Tibial artery (tissue), 4 donors: ENCODE measurements at places on chromosomes 4 and X.
A peak's percentile ranks its signal among the peaks of the same experiment; 100 is the strongest.

- DNase-seq, result no peak
Observed at GRCh38 chrX:134718966-134719317, 60.7 kb upstream of the PLAC1 start.

- no peak for DNase-seq
Observed at GRCh38 chrX:72295745-72296144, 10.0 kb downstream of the CITED1 start.

DNA sequence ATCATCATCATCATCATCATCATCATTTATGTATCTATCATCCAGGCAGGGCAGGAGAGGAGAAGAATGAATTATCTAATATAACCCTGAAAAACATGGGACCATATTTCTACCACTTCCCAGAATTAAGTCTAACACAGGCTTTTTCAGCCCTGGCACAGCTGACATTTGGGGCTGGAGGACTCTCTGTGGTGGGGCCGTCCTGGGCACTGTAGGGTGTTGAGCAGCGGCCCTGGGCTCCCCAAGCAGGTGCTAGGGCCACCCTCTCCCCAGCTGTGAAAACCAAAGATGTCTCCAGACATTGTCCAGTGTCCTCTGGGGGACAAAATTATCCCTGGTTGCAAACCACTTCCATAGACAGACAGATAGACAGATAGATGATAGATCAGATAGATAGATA, 288.4 kb downstream of the CRLF2 start:
- DNase-seq, result peak; percentile 47

DNA sequence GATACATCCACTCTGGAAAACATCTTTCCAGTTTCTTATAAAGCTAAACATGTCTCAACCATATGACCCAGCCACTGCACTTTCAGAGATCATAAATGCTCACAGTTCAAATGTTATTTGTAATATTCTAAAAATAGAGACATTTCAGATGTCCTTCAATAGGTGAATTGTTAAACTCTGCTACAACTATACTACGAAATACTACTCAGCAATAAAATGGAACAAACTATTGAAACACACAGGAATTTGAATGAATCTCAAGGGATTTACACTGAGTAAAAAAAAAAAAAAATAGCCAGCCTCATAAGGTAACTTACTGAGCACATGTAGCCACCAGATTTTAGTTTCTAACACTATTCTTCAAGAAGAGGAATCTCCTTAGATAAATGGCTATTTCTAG, 253.9 kb downstream of the PCDH18 start:
- no peak for DNase-seq

GRCh38 chr4:116839826-116840225, 245.6 kb downstream of the TRAM1L1 start:
- no peak for DNase-seq

DNA sequence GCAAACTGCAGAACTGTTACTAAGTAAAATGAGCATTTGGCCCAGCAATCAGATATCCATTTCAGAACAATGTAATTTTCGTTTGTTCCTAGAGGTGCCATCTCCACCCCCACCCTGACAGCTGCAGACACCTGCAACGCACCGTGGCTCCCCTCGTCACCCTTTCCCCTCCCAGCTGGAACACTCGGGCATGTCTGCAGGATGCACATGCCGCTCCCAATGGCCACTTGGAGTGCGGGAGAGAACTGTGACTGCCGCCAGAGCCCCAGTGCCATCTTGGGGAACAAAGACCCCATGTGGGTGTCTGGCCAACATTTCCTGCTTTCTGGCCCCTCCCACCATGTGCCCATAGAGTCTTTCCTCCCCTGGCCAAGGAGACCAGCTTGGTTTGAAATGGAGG, 436.2 kb downstream of the PCDH10 start:
- DNase-seq, result no peak

- no peak for DNase-seq
Observed at GRCh38 chrX:150548684-150549083, 19.7 kb upstream of the MTM1 start.

- DNase-seq, result no peak
Observed at GRCh38 chr4:80875642-80876041, 154.9 kb upstream of the BMP3 start.
